ENCODE measurements at places on chromosomes 4 and X.

DNA sequence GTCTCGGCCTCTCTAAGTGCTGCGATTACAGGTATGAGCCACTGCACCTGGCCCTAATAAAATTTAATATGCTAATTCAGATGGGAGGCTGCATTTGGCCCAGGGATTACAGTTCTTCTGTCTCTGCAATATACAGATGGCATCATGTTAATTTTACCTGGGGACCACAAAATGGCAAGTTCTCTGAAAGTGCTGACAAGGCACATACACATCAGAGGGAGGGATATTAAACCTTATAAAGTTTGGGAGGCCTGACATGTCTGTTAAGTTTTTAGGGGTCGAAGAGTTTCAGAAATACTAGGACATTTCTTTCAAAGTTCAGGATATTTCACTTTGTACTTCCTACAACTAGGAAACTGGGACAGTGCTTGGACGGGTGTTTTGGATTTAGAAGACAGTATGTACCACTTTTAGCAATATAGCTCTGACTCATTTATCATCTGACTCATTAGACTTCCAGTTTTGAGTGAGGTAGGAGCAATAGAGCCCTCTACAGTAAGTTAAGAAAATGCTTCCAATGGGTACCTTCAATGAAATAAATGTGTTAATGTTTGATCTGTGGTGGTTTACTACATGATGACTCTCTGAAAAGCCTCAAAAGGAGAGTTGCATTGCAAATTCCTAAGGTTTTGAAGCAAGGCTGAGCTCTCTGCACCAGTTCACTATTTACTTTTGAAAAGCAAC lies 981.0 kb upstream of the HS3ST1 start:
- DNase-seq = no peak

DNA sequence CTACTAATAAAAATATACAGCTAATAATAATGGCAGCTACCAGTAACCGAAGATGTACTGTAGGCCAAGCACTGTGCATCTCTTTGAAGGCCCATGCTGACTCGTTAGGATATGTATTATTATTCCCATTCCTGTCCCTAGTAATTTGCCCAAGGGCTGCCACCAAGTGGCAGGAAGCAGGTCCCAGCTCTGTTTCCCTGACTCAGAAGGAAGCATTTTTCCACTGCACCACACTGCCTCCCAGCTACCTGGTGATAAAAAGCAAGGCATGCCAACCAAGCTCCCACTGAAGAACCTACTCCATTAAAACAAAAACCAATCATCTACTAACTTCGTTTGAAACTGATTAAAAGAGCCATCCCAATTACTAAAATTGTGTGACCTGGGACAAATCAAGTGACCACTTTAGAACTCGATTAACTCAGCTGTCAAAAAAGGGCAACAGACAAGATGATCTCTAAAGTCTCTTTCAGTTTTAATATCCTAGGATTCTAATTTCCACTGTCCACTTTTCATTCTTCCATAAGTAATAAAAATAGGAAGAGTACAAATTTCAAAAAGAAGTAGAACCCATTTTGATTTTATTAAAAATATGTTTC lies 24.3 kb upstream of the PGM2 start:
- no peak for DNase-seq

DNA sequence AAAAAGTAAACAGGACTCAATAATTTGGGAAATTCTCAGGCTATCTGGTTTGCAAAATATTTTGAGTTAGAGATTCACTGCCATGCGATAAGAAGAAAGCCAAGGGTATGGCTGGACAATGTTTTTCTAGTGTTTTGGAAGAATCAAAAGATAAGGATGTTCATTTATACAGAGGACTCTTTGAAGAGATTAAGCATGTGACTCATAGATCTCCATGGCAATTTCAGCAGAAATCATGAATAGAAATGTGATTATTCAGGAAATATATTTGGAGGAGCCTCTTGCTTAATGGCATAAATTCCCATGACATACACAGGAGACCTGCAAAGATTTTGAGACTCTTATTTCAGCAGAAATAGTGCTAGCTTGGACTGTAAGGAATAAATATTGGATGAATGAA lies 16.7 kb upstream of the FRAS1 start:
- no peak for DNase-seq

DNA sequence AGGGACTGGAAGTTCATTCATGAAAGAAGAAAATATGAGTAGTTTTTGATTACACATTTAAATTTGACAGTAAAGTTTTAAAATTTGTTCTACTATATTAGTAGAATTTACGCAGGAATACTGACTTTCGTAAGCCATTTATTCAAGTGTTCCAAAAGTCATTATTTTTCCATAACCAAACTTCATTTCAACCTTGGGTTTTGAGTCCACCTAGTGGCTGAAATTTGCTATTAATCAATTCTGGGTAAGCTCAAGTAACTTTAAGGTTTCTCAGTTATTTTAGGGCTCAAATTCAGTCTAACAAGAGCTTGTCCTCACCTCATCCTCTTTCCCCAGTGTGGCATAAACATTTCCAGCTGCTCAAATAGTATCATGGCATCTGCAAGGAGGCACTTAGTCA lies 175.4 kb downstream of the SH3BGRL start:
- no peak for DNase-seq

DNA sequence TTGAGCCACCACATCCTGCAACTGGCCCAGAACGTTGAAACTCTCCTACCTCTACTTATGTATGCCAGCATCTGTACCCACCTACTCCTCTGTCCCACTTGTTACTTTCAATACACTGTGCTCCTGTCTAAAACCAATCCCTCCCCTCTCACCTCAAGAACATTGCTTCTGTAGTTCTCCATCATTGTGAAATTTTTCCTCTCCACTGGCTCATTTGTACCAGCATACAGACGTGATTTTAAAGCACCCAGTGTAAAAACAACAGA lies 25.5 kb upstream of the USO1 start:
- DNase-seq = no peak

GRCh38 chrX:150256297-150256650 lies 106.8 kb upstream of the MAMLD1 start:
- DNase-seq = no peak

GRCh38 chr4:74044677-74045076 lies 6.2 kb upstream of the CXCL3 start:
- DNase-seq = no peak

DNA sequence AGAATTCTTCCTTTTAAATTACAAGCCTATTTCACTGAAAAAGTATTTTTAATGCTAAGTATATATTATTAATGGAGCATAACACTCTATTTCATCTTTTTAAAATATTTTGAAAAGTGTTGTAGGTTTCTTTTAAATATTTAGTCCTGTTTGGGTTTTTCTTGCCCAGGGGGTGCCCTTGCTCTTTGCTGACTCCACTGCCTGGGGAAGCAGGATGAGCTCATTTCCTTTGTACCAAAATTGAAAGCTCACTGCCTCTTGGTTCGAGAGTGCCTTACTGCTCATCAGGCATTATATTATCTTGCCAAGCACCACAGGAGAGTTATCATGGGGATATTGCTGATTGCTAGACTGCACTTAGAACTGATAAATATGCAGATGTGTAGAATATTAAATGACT lies 819.2 kb downstream of the PCDH18 start:
- DNase-seq = no peak

DNA sequence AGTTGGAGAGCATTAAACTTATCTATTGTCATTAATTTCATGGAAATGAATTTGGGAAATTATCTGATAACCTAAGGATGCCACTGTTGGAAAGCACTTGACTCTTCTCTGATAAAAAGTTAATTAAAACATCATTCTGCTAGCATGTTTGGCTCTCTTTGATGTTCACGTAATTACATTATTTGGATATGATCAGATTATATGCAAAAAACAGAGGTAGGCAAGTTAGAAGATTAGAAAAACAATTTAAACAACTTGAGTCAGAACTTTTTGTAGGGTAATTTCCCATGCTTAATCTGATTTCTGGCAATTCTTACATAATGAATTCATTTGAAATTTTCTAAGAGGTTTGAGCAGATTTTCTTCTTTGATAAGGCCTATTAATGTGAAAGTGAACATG lies 882.9 kb downstream of the TRAM1L1 start:
- DNase-seq = no peak

DNA sequence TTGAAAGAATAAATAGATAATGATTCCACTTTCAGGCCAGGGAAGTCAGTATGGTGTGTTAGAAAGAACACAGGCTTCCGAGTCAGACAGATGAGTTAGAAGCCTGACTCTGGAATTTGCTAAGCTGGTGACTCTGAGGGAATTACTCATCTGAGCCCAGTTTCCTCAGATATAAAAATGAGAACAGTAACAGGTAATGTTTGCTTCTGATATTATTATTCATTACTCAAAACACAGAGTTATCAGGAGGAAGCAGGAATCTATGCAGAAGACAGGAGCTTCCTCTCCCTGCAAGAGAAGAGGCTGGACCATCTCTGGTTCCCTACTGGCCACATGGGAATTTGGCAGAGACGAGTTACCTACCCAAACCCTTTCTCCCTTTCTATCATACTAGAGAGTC lies 163.1 kb downstream of the EVC2 start:
- no peak for DNase-seq

GRCh38 chr4:174520660-174521059 lies 1.6 kb downstream of the HPGD start:
- DNase-seq = no peak

DNA sequence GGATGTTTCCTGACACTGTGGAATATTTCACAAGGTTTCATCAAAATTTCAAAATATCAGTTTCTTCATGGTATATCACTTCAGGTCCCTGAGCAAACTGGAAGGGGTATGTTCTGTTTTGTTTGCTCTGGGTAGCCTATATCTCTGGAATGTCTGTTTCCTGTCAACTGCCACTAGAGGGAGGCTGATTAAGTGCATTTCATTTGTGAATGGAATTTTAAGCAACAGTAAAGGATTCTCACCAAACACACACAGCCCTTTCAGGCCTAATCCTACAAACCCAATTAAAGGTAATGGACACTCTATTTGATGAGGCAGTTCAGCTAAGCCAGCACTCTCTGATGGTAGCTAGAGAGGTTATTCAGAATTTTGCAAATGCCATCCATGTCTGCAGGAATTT lies 307.1 kb downstream of the TEX13A start:
- DNase-seq = no peak

GRCh38 chr4:48780865-48781214 lies 761 bp upstream of the FRYL start:
- peak; percentile 27 for DNase-seq

GRCh38 chr4:53987761-53988171 lies 76.6 kb downstream of the CHIC2 start:
- no peak for DNase-seq

GRCh38 chrX:108173874-108174273 lies 82.3 kb downstream of the ATG4A start:
- DNase-seq = no peak

- DNase-seq = no peak
Measured at GRCh38 chrX:100649550-100650356, 5.8 kb downstream of the SRPX2 start.

DNA sequence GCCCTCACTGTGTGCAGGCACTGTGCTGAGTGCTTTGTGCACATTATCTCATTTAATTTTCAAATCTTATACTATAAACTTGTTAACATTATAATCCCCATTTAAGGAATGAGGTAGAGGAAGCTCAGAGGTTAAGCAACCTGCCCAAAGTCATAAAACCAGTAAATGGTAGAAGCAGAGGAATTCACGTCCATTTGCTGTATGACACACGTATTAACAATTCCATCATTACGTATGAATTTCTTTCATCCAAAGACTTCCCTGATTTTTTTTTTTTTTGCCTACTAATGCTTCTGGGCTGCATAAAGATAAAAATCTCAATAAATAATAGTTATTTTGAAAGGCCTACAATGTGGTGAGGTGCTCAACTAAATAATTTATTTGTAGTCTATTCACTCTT lies 64.5 kb upstream of the H2AZ1 start:
- DNase-seq = no peak

GRCh38 chr4:2761035-2761923 lies 5.1 kb upstream of the TNIP2 start:
- no peak for DNase-seq

GRCh38 chrX:40483502-40483901 lies 97.3 kb upstream of the ATP6AP2 start:
- DNase-seq = no peak

DNA sequence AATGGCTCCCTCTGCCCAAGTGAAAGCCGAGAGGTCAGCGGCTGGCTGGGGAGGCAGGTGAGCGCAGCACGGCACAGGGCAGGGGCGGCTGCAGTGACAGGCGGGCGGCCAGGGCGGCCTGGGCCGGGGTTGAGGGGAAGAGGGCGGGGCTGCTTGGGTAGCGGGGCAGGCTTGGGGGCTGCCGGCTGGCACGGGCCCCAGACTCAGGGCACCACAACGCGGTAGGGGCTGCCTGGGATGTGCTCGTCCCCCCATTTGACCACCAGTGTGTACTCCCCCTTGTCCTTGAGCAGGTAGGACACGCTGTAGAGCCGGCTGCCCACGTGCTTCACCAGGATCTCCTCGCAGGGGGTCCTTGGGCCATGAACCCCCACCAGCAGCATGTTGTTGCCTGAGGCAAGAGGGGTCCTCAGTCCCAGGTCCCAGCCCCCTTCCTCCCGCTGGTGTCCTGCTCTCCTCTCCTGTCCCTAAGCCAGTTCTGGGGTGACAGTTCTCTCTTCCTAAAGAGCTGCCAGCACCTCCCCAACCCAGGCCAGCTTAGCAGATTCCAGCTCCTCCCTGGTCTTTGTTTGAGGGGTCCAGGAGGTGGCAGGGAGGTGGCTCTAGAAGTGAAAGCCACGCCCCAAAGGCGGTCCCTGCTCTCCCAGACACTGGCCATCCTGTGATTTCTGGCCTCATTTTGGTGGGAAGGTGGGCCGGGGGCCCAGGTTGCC lies 25.6 kb downstream of the FLNA start:
- no peak for DNase-seq

GRCh38 chr4:15479089-15479912 lies 9.6 kb downstream of the CC2D2A start:
- DNase-seq = no peak

- no peak for DNase-seq
Measured at GRCh38 chrX:130109429-130110378, 593 bp downstream of the ELF4 start.

GRCh38 chrX:262381-262909 lies 18.7 kb upstream of the PLCXD1 start:
- DNase-seq = no peak

All from stimulated activated CD4-positive, alpha-beta T cell treated with anti-CD3 and anti-CD28 coated beads, Interleukin-4, amount 100 ng/mL, for 4 hours (primary cell).